Stimulated activated CD4-positive, alpha-beta T cell treated with anti-CD3 and anti-CD28 coated beads, Interleukin-2, amount 100 ng/mL, for 48 hours (primary cell): ENCODE measurements at places on chromosomes 2 and 18.

- DNase-seq = no peak
Measured at GRCh38 chr2:195437521-195437920, 219.5 kb upstream of the SLC39A10 start.

DNA sequence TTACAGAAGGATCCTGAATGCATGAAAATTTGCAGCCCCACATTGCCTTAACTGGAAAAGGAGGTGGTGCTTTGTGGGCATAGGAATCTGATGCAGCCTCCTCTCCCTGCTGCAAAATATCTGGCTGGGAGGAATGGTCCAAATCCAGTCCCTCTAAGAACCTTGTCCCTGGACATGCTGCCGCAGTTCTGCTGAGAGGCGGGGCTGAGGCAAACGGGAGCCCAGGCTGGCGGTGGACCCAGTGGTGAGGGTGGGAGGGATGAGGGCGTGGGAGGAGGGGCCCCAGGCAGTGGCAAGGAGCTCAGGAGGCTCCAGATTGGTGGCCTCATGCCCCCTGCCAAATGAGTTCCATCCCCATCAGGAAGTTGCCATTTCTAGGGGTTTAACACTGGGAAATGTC, 36.2 kb downstream of the ZAP70 start:
- no peak for DNase-seq

DNA sequence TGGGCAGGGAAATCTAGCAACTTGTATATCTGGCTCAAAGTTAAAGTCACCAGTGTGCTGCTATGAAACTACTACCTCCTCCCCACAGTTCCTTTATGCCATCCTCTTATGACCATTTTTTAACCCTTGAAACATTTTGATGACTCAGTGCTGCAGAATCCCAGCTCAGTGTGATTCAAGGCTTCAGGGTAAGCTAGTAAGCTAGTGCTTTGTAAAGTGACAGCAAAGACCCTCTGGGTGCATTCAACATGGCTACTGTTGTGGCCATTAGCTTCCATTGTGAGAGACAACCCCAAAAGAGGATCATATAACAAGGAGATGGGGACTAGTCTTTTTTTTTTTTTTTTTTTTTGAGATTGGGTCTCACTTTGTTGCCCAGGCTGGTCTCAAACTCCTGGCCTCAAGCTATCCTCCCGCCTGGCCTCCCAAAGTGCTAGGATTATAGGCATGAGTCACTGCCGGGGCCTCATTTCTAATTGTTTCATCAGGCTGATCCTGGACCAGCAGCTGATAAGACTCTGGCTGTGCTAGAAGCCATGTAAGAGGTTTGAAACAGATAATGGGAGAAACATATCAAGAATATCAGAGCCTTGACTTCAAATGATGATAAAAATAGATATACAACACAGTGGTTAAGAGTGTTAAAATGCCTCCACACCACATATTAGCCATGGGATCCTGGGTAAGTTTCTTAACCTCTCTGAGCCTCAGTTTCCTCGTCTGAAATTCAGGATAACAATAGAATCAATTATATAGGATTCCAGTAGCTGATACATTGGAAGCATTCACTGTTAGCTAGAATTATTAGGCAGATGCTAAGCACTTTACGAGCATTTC, 65.7 kb upstream of the RTN4 start:
- no peak for DNase-seq

DNA sequence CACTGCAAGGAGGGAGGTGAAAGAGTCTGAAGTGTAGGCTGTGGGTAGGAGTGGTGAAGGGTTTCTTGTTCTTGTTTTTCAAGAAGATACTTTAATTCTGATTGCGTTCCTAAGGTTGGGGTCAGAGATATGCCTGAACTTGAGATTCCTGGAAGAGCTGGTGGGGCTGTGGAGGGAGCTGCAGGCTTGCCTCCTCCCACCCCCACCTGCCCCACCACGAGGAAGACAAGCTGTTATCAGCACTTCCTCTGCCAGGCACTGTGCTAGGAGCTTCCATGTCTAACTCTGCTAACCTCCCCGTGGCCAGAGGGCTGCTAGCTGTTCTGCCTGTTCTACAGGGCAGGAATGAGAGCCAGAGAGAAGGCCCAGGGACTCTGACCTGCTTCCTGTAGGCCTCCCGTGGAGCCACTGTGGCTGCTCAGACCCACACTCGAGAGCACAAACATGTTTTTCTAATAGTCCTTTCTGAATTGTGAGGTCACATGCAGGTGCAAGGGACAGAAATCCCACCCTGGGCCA, 13.7 kb downstream of the ANKRD23 start:
- no peak for DNase-seq

GRCh38 chr2:233919938-233920337, 2.8 kb downstream of the TRPM8 start:
- no peak for DNase-seq

DNA sequence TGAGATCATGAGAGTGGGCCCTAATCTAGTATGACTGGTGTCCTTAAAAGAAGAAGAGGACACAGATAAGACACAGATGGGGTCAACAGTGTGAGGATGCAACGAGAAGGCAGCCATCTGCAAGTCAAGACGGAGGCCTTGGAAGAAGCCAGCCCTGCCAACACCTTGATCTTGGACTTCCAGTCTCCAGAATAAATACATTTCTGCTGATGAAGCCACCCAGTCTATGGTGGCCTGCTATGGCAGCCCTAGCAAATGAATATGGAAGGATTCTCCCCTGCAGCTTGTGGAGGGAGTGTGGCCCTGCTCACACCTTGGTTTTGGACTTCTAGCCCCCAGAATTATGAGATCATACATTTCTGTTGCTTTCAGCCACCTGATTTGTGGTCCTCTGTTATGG, 12.3 kb downstream of the CTIF start:
- DNase-seq = no peak

- no peak for DNase-seq
Measured at GRCh38 chr18:79136742-79137141, 67.5 kb downstream of the ATP9B start.

DNA sequence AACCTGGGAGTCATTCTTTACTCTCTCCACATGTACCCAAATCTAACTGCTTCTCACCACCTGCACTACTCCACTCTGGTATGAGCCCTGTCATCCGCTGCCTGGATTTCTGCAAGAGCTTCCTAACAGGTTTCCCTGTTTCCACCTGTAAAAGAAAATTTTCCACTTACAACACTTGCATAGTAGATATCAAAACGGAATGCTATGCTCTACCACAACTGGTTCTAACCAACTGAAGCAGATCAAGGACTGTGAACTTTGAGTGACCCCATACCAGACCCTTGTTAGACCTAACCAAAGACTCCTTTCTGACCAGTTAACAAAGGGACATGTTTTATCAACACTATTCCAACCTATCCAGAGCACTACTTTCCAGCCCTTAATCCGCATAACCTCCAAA, 3.8 kb upstream of the TMEM131 start:
- no peak for DNase-seq

DNA sequence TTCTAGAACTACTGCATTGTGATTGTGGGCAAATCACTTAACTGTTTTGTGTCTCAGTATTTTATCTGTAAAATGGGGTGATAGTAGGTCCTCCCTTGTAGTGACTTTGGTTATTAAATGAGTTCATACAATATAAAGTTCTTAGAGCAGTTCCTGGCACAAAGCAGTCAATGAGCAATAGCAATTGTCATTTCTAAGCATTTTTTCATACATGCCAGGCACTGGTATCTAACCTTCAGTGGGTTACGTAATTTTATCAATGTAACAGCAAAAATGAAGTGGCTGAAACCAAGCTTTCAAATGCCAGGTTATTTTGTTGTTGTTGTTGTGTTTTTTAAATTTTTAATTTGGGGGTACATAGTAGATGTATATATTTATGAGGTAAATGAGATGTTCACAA, 401.9 kb downstream of the MEIS1 start:
- no peak for DNase-seq

DNA sequence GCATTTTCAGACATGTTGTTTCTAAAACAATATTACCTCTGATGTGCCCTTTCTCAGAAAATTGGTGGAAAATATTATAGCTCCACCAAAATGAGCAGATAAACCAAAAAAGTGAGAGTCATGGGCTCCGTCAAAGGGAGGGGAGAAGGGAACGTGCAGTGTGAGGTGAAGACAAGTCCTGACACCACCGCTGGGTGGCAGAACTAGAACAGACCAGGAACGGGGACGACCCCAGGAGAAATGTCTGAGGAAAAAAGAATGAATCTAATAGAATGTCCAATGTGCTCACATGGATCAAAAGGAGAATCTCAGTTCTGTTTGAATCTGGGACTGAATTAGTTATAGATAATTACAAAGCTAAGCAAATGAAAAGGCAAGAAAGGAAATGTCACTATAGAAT, 22.6 kb upstream of the BCL2 start:
- no peak for DNase-seq

- DNase-seq = no peak
Measured at GRCh38 chr2:123609077-123609476, 416.0 kb upstream of the CNTNAP5 start.

GRCh38 chr18:9684881-9685614, 23.1 kb upstream of the RAB31 start:
- DNase-seq = no peak

GRCh38 chr2:36170805-36171204, 184.8 kb upstream of the CRIM1 start:
- no peak for DNase-seq

DNA sequence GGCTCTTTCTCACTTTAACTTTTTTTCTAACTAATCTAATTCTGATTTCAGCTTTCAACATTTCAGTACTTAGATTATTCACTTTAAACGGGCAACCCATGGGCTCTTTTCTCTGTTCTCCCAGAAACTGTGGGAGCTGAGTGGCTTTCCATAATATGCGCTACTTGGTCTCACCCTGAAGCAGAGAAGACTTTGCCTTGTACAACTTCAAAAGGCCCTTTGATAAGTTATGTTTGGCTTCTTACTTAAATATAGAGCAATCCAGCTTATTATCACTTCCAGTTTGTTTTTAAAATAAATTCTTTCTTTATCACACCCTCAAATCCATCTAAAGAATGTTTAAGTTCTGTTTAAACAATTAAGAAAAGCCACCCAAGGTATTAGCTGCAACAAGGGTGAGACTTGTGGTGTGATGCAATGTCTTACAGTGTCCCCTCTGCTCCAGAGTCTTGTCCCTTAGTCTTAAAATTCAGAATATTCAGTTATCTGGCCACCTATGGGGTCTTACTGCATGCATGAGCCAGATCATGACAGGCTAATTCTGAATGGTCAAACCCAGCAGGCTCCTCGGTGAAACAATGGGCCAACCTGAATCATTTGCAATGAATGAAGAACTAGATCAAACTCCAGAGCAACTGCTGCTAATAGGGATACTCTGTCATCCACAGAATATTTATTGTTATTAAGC, 38.8 kb downstream of the GCG start:
- no peak for DNase-seq

DNA sequence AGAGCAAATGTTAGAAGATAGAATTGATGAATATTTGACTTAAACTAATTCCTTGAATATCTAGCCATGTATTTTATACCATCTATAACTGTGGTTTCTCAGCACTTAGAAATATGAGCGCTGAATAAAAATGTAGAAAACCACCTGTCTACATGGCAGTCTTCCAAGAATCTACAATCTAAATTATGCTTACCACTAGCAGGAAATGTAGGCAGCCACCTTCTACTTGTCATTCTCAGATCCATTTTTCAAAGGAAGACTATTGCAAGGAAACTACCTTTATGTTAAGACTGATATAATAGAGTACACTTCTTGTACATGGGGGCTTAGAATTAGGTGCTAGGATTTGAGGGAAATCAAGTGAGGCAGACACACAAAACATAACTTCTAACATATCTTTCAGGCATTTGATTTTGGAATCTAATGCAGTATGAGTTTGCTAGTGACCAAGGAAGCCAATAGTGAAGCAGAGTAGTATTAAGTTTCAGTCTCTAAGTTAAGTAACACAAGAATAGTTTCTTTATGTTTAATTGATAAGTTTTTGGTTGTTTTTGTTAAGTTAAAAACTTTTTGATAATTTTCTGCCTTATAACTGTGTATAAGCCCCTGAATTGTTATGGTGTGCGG, 175.9 kb upstream of the ITGA4 start:
- no peak for DNase-seq

GRCh38 chr18:12306752-12307700, 1.0 kb upstream of the TUBB6 start:
- DNase-seq = no peak

- DNase-seq = no peak
Measured at GRCh38 chr18:76791106-76791505, 31.3 kb upstream of the ZNF236 start.

DNA sequence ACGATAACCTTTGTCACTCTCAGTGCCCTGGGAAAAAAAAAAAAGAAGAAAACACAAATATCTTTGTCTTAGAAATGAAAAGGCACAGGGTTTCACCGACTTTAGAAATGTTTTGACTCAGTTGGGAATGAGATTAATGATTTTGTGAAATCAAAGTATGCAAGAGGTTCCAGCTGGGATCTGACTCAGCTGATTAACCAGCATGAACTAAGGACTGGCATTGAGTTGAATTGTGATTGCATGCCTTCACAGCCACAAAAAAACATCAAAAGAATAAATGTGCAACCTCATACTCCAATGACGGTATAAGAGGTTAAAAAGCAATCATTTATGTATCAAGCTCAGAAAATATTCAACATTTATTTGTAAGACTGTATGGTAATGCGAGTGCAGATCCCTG, 566.6 kb upstream of the DSEL start:
- DNase-seq = no peak

DNA sequence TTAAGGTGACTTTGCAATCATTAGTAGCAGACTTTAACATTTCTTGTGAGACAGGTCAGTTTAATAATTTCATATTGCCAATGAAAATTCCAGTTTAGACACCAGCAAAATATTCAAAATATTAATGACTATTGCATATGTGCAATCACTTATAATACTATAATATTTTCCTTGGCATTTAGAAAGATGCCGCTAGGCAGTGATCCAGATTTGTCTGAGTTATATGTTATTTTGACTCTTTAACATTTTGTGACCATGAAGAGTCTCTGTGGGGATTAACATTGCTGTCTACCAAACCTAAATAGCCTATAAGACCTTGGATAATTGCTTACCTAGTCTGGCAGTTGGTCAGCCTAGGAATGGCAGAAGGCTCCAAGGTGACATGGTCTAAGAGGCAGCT, 389.6 kb downstream of the THSD7B start:
- no peak for DNase-seq

GRCh38 chr2:7209757-7210555, 292.7 kb downstream of the RNF144A start:
- DNase-seq = no peak

DNA sequence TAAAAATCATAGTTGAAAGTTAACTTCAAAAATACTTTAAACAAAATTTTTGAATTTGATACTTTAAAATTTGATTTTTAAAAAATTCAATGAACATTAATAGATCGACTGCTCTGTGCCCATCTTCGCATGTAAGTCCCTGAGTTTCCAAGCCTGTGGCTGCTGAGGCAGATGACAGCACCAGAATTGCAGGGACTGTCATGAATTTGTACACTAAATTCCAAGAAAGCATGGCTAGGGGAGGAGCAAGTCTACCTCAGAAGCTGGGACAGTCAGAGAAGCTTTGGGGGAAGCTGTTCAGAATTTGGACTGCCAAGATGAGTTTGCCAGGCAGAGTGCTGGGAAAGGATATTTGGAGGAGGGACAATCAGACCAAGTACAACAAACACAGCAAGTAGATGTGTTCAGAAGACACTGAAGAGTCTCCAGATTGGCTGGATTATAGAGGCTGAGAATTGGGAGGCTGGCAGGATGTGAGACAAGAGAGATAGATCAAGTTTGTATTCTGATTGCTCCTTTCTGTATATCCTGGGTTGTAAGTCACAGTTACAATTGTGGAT, 79.0 kb downstream of the ASXL3 start:
- DNase-seq = no peak
